ENCODE measurements at places on chromosomes 16 and 17.

GRCh38 chr17:58668598-58668935, 23.3 kb downstream of the TEX14 start:
- no peak for DNase-seq

DNA sequence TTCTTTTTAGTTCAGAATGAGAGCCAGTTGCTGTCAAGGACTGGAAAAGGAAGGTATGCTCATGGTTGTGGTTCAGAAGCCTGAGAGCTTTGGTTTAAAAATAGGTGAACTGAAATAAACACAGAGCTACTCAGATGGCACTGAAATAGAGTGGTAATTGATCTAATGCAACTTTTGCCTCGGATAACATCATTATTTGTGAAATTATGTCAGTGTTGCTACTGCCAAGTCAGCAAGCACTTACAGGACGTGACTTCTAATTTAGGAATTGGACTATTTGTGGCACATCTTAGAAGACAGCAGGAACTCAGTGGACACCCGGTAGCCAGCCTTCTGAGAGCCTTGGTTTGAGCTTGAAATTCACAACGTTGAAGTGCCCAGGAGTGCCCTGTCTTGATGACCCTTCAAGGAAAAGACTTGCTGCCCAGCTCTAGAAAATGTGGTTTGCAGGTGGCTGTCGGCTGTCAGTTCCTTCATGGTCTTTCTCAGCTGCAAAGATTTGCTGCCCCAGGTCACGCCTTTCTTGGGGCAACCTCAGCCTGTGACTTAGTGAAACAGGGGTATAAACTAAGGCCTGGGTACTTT, 42.0 kb upstream of the XYLT1 start:
- no peak for DNase-seq

GRCh38 chr17:48632579-48633265, 6.6 kb upstream of the HOXB9 start:
- no peak for DNase-seq

GRCh38 chr16:86740906-86741799, 162.8 kb downstream of the FOXL1 start:
- DNase-seq = no peak

DNA sequence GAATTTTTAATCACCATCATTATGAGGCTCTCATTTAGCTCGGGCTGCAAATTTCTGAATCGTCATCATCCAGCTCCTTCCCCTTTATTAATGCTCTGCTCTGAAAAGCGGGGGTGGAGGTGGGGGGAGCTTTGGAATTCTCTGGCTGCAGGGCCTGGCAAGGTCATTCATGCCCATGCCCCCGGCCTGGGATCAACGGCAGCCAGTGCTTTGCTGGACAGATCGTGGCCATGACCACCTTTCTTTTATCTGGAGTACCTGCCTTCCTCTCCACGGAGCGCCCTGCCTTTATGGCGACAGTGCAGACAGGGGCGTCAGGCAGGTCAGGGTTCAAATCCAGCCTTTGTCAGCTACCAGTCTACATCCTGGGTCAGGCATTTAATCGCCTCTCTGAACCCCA, 5.1 kb upstream of the CPSF4L start:
- no peak for DNase-seq

DNA sequence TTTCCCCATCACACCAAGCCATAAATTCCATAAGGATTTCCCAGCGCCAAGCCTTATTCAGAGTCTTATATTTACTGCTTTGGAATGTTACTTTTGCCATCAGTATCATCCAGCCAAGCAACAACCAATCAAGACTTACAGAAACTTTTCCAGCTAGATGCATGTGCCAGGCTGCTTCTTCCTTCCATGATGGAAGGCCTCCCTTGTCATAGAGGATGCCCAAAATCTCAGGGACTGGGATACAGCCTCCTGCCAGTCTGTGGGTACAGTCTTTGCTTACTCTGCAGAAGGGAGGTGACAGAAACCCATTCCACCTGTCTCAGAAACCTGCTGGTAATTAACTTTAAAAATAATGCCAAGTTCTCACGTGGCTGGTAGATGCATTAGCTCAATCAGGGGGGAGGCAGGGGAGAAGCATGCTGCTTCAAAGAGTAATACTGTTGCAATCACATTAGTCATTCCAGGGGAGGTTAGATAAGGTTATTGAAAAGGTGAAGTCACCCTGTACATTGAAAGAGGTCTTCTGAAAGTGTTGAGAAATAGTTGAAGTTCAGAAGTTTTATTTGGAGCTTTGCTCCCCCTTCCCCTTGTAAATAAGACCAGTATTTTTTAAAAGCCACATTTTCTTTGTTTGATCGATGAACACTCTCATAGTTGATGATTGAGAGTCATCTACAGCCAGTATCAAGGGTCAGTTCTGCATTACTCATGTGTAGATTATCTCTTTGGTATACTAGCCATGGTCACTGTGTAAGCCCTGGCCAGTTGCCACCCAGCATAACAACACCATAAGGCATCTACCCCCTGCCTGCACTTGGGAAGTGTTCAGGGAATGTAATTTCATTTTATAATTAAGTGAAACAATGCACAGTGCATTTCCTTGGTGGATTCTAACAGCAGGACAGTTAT, 22.2 kb downstream of the HLF start:
- DNase-seq = no peak

DNA sequence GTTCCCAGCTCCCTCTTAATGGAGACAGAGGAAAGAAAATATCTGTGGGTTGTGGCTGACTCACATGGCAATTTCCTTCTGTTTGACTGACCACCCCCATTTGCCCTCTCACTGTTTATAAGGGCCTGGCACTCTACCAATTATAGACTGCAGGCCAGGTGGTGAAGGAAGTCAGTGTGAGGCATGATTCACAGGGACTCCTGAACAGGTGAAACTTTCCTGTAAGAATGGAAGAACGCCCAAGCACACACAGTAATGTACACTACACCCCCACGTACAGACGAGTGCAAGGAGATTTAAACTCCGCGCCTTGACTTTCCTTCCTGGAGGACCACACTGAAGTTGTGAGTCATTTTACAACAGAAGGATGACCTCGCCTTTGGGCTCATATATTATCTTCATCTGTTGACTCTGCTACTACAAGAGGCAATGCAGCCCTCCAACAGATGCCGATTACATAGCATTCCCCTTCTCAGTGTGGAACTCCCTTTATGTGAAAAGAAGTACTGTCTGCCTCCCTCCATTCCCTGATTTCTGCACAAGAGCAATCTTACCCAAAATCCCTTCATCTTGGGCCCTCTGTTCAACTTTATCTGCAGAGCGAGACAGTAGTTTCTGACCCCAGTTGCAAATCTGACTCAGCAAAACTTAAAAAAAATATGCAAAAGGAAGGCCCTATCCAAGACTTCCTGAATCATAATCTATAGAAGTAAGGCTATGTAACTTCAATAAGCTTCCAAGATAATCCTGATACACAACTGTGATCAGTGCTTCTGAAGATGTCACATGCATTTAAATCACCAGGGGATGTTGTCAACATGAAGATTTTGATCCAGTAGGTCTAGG, 163.6 kb downstream of the SHISA6 start:
- no peak for DNase-seq

GRCh38 chr17:156094-156621, 18.8 kb downstream of the SCGB1C2 start:
- DNase-seq = no peak

GRCh38 chr16:10153985-10154384, 28.2 kb downstream of the GRIN2A start:
- DNase-seq = no peak

- no peak for DNase-seq
These were observed 35.8 kb upstream of the SNN start for GRCh38 chr16:11632455-11632939.

- DNase-seq = no peak
These were observed 50.8 kb downstream of the HIC1 start for GRCh38 chr17:2105663-2106062.

GRCh38 chr17:75356260-75356937, 49.1 kb downstream of the GRB2 start:
- no peak for DNase-seq

- DNase-seq = no peak
These were observed 16.4 kb upstream of the MARCHF10 start for GRCh38 chr17:62824290-62825131.

DNA sequence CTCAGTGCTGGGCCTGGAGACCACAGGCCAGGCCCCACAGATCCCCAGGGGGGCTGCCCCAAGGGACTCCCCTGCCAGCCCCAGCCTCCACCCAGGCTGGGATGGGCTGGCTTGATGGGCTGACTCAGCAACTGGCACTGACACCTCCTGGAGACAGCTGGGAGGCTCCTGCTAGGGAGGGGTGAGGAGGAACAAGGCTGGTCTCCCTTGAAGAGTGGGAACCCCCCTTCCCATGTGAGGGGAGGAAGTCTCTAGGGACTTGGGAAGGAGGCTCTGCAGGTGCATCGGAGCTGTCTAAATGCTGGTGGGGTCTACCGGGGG, 10.4 kb downstream of the NHERF1 start:
- DNase-seq = no peak

DNA sequence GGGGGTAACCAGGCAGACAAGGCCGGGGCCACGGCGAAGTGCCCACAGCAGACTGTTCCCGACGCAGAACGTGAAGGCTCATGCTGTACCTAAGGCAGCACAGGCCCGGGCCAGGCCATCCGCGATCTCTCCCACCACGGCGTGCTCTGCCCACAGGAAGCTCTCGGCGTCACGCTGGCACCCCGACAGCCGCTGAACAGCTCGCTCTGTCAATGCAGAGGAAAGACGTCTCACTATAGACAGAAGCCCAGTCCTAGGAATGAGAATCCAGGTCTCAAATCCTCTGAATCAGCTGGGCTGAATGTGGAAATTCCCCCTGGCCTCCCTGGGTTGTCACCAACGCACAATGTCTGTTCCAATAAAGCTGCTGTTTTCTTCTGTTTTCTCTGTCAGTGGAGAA, 21.4 kb downstream of the SERPINF1 start:
- no peak for DNase-seq
